ENCODE measurements at places on chromosomes 5 and 9. TPM values are rescaled to one million over a fixed set of nuclear protein-coding genes. Genes with fewer than 3 reads are reported as not detected.

The WDR38 gene
- not detected for total RNA-seq

The PLPP7 gene
- total RNA-seq = 2.6 TPM

The SOHLH1 gene
- not detected for total RNA-seq

The ZNF366 gene
- total RNA-seq = 18.2 TPM

The ADAMTS6 gene
- 78.4 TPM for total RNA-seq

The PCDHGA9 gene
- total RNA-seq = 6.1 TPM

The GARNL3 gene
- 9.5 TPM for total RNA-seq

The DOCK8 gene
- total RNA-seq = 3.2 TPM

The IRX2 gene
- not detected for total RNA-seq

The FGFR4 gene
- total RNA-seq = 4.6 TPM

The PCDHA7 gene
- total RNA-seq = 0.33 TPM

The GOLGA1 gene
- 12.1 TPM for total RNA-seq

The SEC24A gene
- 34.7 TPM for total RNA-seq

The GPR151 gene
- total RNA-seq = not detected

The CLIC3 gene
- total RNA-seq = 0.29 TPM

The PTGER4 gene
- 83.0 TPM for total RNA-seq

The IFNA13 gene
- total RNA-seq = not detected

The F12 gene
- total RNA-seq = 0.57 TPM

The PGM5 gene
- total RNA-seq = 3.2 TPM

The DMRTA1 gene
- total RNA-seq = 0.33 TPM

The MACROH2A1 gene
- 184 TPM for total RNA-seq

The PAXX gene
- total RNA-seq = 19.6 TPM

The HINT1 gene
- total RNA-seq = 166 TPM

The SV2C gene
- not detected for total RNA-seq

The HSPB3 gene
- not detected for total RNA-seq

The ACSL6 gene
- total RNA-seq = not detected

The ANKRD18B gene
- total RNA-seq = 2.0 TPM

The SLIT3 gene
- total RNA-seq = 0.10 TPM

The PCDHGC4 gene
- 2.3 TPM for total RNA-seq

The CDH10 gene
- 0.33 TPM for total RNA-seq

The FOXD4L4 gene
- total RNA-seq = 0.19 TPM

The CTSL gene
- 66.3 TPM for total RNA-seq

The DMRT3 gene
- total RNA-seq = not detected

The PCDHGA1 gene
- total RNA-seq = 0.65 TPM

The NR5A1 gene
- total RNA-seq = not detected

The INSL6 gene
- not detected for total RNA-seq

The DNAJA1 gene
- total RNA-seq = 101 TPM

The CSF1R gene
- not detected for total RNA-seq

The SLC6A19 gene
- total RNA-seq = not detected
